Cardiac ventricle fibroblast (primary cell): ENCODE measurements at places on chromosomes 2 and 18. TPM values are rescaled to one million over a fixed set of nuclear protein-coding genes. Genes with fewer than 3 reads are reported as not detected.

The CDH19 gene
- total RNA-seq: 44.0 and 53.5 TPM in 2 replicates

The IGFBP5 gene
- 5.1 and 5.3 TPM in 2 replicates for total RNA-seq

The ANKRD30B gene
- total RNA-seq: not detected in 2 replicates

The RPRM gene
- total RNA-seq: not detected in 2 replicates

The ADGRF3 gene
- not detected in 2 replicates for total RNA-seq

The ZC3H8 gene
- 5.6 and 17.7 TPM in 2 replicates for total RNA-seq

The GAL3ST2 gene
- total RNA-seq: not detected in 2 replicates

The GPR55 gene
- not detected in 2 replicates for total RNA-seq

The VWA3B gene
- total RNA-seq: not detected in 2 replicates

The SLC11A1 gene
- not detected in 2 replicates for total RNA-seq

The GMCL1 gene
- 7.1 and 8.0 TPM in 2 replicates for total RNA-seq

The PSME4 gene
- total RNA-seq: 16.6 and 18.3 TPM in 2 replicates

The COLEC11 gene
- total RNA-seq: 8.2 and 13.2 TPM in 2 replicates

The REL gene
- 2.3 and 4.4 TPM in 2 replicates for total RNA-seq

The LIMS1 gene
- 71.3 and 81.6 TPM in 2 replicates for total RNA-seq

The CCBE1 gene
- total RNA-seq: 11.7 and 18.4 TPM in 2 replicates

The PROM2 gene
- total RNA-seq: 0.25 and 0.29 TPM in 2 replicates

The ST6GAL2 gene
- total RNA-seq: 2.7 and 4.7 TPM in 2 replicates

The SCRN3 gene
- 10.1 and 23.0 TPM in 2 replicates for total RNA-seq

The PLEK gene
- not detected in 2 replicates for total RNA-seq

The TUBA4B gene
- not detected in 2 replicates for total RNA-seq

The GALNT3 gene
- 0.20 and 0.69 TPM in 2 replicates for total RNA-seq

The EGR4 gene
- total RNA-seq: not detected in 2 replicates

The ZNF396 gene
- 0.88 and 1.1 TPM in 2 replicates for total RNA-seq

The RNF103 gene
- 22.5 and 24.0 TPM in 2 replicates for total RNA-seq
